ENCODE measurements at places on chromosomes 5 and 9.

GRCh38 chr5:102798104-102798785 lies 43.1 kb downstream of the PAM start:
- no peak for DNase-seq

- DNase-seq, result no peak
Measured at GRCh38 chr9:26637101-26637500, 255.5 kb downstream of the CAAP1 start.

GRCh38 chr9:95801797-95802196 lies 73.7 kb upstream of the ERCC6L2 start:
- no peak for DNase-seq

DNA sequence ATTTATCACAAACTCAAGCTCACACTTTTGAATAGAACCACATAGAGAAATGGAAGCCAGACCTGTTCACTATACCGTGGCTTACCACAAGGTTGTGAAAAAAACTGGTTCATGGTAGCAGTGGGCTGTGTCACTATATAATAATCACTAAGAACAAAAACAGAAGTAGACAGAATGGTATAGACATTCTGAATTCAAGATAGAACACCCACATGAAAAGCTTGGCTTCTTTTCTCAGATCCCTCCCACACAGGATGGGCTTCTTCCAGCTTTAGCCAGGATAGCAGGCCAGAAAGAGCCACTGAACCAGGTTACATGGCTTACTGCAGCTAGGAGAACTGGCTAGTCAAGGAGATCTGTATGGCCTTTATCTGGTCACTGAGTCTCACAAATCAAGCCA lies 6.1 kb upstream of the NRG2 start:
- no peak for DNase-seq

DNA sequence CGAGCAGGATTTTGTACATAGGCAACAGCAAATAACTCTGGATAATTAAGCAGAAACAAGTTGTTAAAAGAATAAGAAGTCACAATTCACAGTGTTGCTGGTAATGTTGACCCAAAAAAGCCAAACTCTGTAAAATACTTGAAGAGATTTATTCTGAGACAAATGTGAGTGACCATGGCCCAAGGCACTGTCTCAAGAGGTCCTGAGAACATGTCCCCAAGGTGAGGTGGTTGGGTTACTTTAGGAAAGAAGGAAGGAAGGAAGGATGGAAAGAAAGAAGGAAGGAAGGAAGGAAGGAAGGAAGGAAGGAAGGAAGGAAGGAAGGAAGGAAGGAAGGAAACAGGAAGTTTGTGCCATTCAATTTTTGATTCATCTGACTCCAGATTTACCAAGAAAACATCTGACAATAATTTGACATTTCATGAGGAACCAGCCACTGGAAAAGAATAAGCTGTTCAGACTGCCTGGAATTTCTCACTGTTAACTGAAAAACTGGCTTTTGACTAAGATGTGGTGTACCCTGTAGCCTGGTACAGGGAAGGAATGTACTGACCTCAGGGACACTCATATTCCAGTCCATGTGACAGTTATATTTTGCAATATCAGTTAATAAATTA lies 295.9 kb upstream of the TNC start:
- DNase-seq, result no peak

DNA sequence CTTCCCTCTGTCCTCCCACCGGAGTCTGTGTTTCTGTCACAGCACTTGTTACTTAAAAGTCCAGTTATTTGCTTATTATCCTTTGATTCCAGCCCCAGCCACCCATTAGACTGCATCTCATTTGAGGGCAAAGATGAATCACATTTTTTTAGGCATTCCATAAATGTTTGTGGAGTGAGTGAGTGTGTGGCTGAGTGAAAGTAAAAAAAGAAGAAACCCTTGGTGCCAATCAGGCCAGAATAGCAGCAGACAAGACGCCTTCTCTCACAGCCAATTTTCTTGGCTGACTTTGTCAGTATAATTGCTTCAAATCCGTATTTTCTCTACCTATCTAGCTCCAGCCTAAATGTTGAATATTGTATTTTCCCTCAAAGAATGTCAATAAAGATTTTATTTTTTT lies 613.0 kb upstream of the WWC1 start:
- DNase-seq, result no peak
